Cardiac fibroblast (primary cell): ENCODE measurements at places on chromosomes 7 and 10.

DNA sequence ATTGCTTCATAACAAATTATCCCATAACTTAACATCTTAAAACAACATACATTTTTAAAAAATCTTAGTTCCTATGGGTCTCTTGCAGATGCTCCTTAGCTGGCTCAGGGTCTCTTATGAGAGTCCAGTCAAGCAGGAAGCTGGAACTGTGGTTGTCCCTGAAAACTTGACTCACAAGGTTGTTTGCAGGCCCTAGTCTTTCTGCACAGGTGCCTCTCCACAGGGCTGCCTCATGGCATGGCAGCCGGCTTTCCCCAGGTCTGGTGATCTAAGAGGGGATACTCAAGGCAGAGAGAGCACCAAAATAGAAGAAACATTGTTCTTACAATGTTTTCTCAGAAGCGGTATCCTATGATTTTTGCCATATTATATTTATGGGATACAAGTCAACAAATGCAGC, 127.1 kb downstream of the CDK14 start:
- DNase-seq = no peak

- DNase-seq = no peak
Measured at GRCh38 chr10:17821893-17822292, 12.7 kb downstream of the MRC1 start.

GRCh38 chr10:16915300-16915699, 98.1 kb upstream of the RSU1 start:
- no peak for DNase-seq

DNA sequence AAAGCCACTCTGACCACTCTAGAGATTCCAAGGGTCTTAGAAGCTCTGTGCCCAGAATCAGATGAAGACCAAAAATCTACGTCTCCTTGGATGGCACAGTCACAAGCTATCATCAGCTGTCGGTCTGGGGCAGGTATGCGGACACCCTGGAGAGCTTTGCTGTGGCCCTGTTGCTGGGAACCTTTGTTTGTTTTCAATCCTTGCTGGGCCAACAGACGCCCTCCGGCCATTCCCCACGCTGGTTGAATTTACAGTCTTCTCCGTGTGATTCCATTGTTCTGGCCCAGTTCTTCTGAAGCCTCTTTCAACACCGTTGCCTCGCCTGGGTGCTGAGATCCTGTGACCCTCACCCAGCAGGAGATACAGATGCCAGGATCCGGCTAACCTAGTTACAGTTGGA, 149.4 kb upstream of the PFKP start:
- no peak for DNase-seq

- no peak for DNase-seq
Measured at GRCh38 chr7:46606761-46607160, 685.7 kb upstream of the IGFBP3 start.

- no peak for DNase-seq
Measured at GRCh38 chr10:77220150-77220549, 417.5 kb downstream of the KCNMA1 start.

GRCh38 chr10:113047605-113047962, 97.5 kb downstream of the TCF7L2 start:
- peak; percentile 94 for DNase-seq

- DNase-seq = no peak
Measured at GRCh38 chr10:126094537-126094936, 198.2 kb downstream of the FANK1 start.

- DNase-seq = no peak
Measured at GRCh38 chr10:602391-603005, 87.0 kb downstream of the DIP2C start.

DNA sequence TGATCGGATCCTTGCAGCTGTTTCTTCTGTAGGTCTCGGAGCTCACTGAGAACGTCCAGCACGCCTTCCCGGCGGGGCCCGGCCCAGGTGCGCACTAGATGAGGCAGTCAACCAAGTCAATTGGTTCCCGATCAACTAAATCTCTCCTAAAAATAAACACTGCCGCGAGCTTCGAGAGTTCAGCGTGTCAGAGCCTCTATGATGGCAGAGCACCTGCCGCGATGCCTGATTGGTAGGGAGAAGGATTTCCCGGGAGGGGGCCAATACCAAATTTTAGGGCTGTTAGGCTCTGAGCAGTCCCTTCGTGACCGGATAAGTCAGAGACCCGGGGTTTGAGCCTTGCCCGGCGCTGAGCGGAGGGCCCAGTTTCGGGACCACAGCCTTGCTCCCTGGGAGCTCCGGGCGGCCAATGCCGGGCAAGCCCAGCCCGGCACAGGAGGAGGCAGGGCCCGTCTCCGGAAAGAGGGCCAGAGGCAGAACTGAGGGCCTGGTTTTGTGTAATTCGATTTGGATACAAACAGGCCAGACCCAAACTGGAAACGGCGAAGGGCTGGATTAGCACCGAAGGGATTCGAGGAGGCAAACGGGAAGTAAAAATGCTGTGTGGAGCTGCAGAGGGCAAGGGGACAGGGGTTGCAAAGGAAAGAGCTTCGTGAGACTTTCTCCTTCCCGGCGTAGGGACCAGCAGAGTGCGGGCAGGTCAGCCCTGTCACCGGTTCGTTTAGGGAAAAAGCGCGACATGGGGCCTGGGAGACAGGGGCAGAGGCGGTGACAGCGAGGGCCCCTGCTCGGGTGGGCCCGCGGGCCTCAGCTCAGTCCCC, 569 bp downstream of the SLC26A5 start:
- DNase-seq = peak; percentile 6

- no peak for DNase-seq
Measured at GRCh38 chr10:70738006-70738760, 47.0 kb downstream of the TBATA start.

GRCh38 chr10:44752451-44753441, 158.4 kb upstream of the TMEM72 start:
- peak; percentile 90 for DNase-seq

- DNase-seq = peak; percentile 74
Measured at GRCh38 chr10:113058523-113059370, 108.7 kb downstream of the TCF7L2 start.

DNA sequence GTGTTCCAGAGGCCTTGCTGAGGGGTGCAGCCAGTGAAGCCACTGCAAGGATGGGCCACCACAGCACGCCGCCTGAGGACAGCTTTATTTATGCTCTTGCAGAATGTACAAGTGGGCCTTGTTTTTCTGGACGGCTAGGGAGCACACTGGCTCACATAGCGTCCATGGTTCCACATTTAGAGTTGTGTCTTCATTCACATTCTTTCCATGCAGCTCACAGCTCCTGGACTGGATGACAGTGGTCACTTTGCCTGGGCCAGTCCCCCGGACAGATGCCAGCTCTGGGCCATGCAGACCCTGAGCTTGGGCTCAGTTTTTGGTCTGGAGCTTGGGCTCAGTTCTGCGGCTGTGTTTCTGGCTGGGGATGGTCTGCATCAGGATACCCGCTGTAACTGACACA, 2.6 kb upstream of the C10orf71 start:
- no peak for DNase-seq

- DNase-seq = peak; percentile 98
Measured at GRCh38 chr7:111198255-111198654, 107.3 kb downstream of the LRRN3 start.

DNA sequence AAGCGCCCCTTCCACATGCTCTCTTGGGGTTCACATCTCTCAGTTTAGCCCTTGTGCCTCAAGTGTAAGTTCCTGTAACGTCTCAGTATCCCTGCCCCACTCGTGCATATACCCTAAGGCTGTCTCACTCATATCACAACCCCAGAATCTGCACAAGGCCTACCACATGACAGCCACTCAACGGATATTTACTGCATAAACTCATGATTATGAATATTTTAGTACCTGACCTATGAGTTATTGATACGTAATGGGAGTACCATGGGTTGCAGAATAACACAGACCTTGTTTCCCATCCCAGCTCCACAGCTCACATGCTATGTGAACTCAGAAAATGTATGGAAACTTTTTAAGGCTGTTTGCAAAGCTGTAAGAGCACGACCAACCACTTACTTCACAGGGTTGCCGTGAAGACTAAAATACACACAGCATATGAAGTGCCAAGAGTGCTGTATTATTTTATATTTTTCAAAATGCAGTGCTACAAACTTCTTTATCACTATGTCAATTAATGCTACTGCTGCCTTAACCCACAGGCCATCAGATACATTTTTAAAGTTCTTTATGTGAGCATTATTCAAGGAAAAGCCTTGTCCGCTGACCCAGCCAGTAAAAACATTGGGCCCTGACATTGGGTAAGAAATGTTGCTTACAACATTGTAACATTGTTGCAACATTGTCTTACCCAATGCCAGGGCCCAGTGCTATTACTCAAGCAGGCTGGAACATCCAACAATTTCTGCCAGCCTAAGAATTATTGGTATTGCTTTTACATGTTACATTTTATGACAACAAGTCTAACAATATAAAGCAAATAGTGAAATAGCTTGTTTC, 97.2 kb downstream of the JAZF1 start:
- DNase-seq = peak; percentile 90

GRCh38 chr7:37694208-37695094, 10.9 kb downstream of the GPR141 start:
- DNase-seq = no peak

DNA sequence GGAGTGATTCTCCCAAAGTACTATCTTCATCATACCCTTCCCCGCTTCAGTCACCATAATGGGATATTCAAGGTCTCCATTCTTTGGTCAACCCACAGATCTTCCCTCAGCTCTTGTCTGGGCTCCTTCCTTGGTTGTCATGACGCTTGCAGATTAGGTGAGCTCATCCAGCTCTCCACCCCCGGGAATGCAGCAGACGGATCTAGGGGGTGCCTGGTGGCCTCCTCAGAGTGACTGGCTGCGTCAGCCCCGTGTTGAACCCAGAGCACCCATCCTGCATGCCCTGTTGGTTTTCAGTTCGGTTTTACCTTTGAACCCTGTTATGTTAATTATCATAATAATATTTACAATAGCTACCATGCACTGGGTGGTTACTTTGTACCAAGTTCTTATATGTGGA, 6.4 kb downstream of the NEURL1 start:
- DNase-seq = no peak

GRCh38 chr7:85215098-85215497, 28.2 kb upstream of the SEMA3D start:
- no peak for DNase-seq

DNA sequence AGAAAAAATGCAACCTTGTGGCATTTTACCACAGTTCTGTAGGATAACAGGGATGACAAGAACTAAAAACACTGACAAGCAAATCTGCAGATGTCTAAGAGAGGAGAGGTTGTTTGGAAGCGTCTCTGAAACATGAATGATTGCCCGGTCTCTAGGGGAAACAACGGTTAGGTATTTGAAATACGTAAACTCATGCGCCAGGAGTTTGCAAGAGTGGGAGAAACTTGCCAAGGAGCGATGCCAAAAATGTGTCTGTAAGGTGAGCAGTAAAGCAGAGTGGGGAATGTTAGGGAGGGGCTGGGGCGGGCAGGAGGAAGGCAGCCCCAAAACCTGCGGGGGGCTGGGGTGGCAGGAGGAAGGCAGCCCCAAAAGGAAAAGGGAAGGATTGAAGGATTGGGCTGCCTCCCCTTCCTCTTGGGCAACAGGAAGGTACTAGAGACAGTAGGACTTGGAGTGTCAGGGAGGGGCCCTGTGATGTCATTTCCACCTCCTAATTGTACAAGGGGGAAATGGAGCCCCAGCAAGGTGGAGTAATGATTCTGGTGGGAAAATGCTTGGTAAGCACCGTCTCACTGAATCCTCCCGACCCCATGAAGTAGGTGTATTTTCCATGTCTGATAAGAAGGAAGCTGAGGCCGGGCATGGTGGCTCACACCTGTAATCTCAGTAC, 33.2 kb upstream of the PLEKHA1 start:
- no peak for DNase-seq

GRCh38 chr7:118642396-118642795, 417.9 kb downstream of the ANKRD7 start:
- no peak for DNase-seq

DNA sequence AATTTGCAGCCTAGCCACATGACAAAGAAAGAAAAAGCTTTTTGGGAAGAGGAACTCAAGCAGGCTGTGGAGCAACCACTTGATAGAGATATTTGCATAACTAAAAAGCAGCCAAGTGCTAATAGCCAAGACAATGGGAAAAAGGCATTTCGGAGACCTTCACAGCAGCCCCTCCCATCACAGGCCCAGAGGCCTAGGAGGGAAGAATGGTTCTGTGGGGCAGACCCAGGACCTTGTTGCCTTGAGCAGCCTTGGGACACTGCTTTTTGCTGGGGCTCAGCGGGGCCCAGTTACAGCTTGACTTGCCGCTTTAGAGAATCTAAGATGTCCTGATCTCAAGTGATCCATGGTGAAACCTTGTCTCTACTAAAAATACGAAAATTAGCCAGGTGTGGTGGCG, 38.5 kb downstream of the FAM149B1 start:
- DNase-seq = no peak

- DNase-seq = no peak
Measured at GRCh38 chr10:22253580-22253882, 35.7 kb upstream of the EBLN1 start.

GRCh38 chr10:101174319-101174718, 43.2 kb downstream of the TLX1 start:
- no peak for DNase-seq

DNA sequence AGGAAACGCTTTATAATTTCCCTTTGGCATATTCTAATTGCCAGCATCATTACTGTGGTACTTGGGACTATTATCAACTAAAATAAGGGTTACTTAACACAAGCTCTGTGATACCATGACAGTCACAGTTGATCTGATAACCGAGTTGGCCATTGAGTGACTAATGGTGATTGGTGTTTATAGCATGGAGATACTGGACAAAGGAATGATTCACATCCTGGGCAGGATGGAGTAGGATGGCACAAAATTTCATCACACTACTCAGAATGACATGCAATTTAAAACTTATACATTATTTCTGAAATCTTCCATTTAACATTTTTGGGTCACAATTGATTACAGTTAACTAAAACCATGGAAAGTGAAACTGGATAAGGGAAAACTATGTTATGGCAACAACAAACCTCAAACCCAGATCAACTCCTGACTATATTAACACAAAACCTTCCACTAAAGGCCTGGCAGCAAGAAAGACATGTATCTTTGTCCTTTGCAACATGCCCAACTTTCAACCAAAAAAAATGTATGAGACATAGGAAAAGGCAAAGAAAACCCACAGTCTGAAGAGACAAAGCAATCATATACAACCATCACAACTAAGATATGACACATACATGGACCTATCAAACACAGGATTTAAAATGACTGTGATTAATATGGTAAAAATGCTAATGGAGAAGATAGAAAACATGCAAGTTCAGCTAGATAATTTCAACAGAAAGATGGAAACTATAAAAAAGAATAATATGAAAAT, 208.5 kb upstream of the NRP1 start:
- DNase-seq = peak; percentile 61

- DNase-seq = no peak
Measured at GRCh38 chr7:70595755-70596597, 536.0 kb upstream of the GALNT17 start.

- DNase-seq = peak; percentile 30
Measured at GRCh38 chr7:141701489-141702046, 398 bp downstream of the DENND11 start.
